NCI-H1105 (cell line): ENCODE measurements at places on chromosomes 6 and 20.

DNA sequence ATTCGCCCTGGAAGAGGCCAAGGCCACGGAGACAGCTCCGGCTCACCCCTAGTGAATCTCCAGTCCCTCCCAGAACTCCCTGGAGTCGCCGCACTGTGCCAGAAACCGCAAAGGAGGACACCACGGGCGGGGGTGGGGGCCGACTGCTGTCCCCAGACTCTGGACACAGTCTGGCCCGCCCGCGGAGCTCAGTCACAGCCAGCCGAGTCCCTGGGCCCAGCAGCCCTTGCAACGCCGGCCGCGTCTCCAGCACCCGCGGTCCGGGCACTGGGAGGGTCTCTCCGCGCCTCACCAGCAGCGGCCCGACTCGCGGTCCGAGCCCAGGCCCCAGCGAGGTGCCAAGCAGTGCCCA, 518 bp downstream of the PEX6 start:
- DNase-seq, result no peak

- no peak for DNase-seq
These were observed 25.1 kb downstream of the PRKN start for GRCh38 chr6:162702446-162702845.

DNA sequence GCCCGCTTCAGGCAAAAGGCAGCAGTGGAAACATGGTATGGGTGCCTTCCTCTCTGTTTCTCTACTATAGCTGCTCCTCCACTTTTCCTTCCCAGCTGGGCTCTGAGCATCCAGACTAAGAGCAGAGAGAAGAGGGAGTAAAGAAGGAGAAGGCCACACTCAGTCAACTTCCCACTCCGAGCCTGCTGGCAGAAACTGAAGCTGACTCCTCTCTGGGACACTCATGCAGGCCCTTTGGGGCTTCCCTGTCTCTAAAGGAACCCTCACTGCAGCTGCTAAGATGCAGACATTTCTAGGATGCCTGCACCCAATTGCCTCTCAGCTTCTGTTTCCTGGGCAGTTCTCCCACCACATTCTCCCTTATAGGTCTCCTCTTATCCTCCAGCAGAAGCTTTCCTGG, 88.9 kb downstream of the FRK start:
- no peak for DNase-seq

- no peak for DNase-seq
These were observed 1.7 kb downstream of the TULP1 start for GRCh38 chr6:35510916-35511561.

GRCh38 chr6:43699564-43700186, 12.1 kb upstream of the MRPS18A start:
- DNase-seq, result no peak

DNA sequence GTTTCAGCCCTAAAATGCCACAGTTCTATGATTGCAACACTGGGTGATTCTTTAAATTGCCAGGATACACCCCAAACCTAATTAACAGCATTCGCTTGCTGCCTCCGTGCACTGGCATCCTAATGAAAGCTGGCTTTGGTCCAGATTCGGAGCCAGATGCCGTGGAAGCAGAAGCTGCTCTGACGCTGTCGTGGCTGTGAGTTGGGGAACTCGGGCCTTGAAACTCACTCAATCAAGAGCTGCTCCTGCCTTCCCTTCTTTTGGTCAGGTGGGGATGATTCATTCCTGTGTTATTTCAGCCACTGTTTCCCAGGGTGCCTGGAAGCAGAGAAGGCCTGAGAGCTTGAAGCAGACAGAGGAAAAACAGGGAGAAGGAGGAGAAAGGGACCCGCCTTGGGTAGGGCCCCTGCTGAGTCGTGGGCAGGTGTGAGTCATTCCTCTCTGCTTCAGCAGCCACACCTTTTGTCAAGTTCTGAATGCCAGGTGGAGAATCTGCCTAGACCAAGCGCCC, 36.2 kb upstream of the DSP start:
- peak; percentile 92 for DNase-seq

DNA sequence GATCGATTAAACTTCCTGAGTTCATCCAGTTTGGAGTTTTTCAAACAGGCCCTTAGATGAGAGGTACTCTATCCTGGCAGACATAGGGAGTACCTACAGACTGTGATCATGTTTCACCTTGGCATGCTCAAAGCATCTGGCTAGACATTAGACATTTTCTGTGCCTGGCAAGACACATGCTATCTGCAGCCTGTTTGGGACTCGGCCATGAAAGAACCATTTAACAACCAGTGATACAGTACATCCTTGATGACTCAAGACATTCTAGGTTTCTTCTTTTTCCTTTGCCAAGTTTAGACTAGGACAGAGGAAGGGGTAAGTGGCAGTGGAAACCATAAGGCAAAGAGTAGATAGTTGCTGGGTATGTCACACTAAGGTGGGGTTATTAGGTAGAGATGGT, 15.4 kb upstream of the PAQR8 start:
- DNase-seq, result no peak

DNA sequence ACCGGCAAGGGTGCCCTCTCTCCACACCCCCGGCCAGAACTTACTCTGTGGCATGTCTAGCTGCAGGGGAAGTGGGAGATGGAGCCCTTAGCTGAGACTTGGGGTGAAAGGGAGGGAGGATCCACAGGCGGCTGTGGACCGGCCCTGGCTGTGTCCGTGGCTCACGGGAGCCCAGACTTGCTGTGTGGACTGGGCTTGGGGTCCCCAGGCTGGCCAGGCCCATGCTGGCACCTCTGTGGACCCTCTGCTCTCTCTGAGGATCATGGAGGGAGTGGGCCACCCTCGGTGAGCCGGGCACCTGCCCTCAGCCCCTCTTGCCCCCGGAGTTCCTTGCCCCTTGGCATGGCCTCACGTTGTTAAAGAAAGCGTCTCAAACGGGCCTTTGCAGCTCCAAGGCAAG, 8.9 kb upstream of the NTSR1 start:
- DNase-seq, result no peak

- no peak for DNase-seq
These were observed 12.4 kb upstream of the KIAA0408 start for GRCh38 chr6:127471379-127472255.

DNA sequence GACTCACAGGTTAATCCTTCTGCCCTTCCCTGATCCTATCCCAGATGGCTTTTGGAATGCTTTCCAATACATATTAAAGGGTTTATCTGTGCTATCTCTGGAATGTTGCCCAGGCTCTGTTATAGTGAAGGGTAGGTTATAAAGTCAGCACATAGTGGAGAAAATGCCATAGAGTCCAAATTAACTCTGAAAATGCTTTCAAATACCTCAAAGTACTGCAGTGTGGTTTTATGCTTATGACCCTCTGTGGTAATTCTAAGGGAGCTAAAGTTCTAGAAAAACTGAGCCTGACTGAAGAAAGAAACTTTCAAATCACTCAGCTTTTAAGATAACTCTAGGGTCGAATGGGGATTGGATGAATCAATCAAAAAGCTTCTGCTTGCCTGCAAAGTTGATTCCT, 159.8 kb downstream of the PLCB1 start:
- DNase-seq, result no peak

DNA sequence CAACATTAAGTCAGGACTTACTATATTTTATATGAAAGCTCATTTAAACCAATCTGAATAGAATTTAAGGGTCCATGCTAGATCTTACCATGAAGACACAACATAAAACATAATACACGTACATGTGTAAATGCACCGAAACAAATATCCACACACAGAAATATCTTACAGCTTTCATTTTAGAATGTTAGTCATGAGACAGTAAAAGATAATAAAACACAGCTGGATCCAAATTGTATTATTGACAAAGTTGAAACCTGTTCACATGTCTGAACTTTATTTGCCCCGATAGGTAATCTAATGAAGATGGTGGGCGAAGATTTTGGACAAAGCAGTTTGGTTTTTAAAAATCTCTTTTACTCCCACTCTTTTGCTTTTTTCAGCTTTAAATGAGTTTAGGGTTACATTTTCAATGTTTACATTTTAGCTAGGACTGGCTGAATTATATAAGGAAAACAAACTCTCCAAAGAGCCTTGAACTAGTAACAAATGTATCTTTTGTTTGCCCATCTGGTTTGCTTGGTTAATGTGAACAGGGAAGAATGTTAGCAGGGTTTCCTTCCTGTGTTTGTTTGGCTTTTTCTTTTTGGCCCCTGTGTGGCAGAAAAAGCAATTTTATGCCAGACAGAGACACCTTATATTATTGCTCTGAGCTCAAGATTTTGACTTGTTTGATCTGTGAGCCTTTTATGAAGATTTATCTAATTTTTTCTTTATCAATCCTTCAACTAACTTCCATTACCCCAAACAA, 5.1 kb upstream of the TMEM181 start:
- no peak for DNase-seq

DNA sequence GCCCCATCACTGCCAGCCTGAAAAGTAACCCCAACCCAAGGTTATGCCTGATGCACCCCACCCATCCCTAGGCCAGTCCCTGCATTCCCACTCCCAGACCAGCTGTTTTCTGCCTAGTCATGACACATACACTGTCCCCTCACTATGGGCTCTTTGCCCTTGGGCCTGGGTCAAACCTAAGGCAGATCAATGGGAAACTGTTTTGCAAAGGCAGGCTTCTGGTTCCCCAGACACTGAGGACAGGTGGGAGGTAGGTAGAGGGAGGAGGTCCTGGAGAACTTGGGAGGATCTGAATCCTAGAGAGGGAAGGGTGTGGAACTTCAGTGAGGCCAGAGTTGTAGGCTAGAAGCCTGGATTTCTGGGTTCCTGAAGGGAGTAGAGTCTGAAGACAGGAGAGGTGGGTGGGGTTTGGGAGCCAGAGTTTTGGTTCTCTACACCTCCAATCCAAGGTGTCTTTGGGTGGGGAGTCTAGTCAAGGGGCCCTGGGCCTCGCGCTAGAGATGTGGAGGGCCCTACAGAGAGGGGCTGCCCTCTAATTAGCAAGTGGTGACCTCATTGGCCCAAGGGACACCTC, 2.0 kb downstream of the CLIC1 start:
- DNase-seq, result no peak

GRCh38 chr20:63446216-63447024, 26.0 kb downstream of the KCNQ2 start:
- DNase-seq, result no peak

GRCh38 chr20:43569282-43569681, 10.5 kb downstream of the SGK2 start:
- no peak for DNase-seq

DNA sequence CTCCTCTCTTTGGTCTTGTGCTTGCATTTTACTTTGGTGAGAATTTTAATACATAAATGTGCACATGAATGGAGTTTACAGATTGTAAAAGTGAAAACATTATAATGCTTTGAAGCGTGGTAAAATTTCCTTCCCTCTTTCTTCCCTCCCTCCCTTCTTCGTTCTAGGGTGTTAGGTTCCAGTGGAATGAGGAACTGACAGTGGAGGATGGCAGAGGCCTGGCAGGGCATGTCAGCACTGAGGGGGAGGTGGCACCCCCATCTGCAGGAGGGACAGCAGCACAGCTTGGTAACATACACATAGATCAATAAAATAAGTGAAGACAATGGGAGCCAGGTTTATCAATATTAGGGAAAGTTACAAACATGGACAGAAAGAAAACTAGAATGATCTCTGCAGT, 47.5 kb downstream of the RNASET2 start:
- no peak for DNase-seq

DNA sequence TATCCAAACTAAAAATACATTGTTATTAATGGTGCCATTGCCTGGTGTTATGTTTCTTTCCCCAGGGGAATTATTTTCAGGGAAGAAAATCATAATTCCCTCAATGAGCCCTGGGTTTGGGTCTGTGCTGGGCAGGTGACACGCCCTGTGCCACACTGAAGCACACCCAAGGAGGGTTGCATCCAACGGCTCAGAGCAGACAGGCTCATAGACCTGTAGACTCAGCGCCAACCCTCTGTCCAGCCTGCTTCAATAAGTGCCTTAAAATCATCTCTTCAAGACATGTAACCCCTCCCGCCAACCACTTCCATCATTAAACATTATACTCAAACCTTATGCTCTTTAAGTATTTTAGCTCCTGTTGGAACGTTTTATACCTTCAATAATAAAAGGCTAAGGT, 225.3 kb upstream of the CDH4 start:
- peak; percentile 31 for DNase-seq

- DNase-seq, result no peak
These were observed 117.2 kb upstream of the THBS2 start for GRCh38 chr6:169370666-169371343.

- DNase-seq, result no peak
These were observed 179.1 kb downstream of the TFAP2C start for GRCh38 chr20:56808117-56808725.

GRCh38 chr6:92586236-92586977, 833.0 kb downstream of the EPHA7 start:
- DNase-seq, result no peak

DNA sequence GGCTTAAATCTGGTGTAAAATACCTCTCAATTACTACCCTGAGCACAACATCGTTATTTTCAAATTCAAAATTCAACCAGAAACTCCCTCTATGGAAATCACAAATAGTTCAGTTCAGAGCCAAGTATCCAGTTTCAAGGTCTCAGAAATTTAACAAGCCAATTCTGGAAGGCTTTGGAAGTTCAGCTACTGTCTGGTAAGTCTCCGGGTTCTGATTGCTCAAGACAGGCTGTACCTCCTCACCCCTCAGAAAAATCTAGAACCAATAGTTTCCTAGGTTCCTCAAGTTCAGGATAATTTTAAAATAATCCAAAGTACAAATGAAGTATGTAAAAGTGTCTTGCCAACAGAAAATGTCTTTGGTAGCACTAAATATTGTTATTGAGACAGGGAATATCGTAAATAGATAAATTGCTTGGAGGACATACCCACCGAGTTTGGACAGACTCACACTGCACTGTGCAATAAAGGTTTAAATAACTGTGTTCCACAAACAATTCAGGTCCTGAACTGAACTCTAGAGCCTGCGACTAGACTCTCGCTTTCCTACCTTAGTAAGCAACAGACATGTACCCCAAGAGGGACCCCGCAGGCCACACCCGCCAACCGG, 729 bp downstream of the ATG5 start:
- no peak for DNase-seq

- DNase-seq, result no peak
These were observed 270.4 kb downstream of the DOK5 start for GRCh38 chr20:54745780-54746179.

DNA sequence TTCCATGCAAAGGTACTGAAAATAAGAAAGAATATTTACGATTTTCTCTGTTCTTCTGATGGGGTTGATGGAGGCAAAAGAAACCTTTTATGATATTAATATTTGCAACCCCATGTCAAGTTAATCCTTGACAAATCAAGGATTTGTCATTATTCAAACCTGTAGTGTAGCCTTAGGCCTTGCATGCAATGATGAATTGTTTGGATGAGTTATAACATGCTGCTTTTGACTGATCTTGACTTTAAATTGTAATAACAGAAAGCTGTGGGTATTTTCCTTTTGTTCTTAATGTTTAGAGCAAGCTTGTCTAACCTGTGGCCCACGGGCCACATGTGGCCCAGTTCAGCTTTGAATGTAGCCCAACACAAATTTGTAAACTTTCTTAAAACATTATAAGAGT, 13.0 kb upstream of the BAG2 start:
- no peak for DNase-seq

DNA sequence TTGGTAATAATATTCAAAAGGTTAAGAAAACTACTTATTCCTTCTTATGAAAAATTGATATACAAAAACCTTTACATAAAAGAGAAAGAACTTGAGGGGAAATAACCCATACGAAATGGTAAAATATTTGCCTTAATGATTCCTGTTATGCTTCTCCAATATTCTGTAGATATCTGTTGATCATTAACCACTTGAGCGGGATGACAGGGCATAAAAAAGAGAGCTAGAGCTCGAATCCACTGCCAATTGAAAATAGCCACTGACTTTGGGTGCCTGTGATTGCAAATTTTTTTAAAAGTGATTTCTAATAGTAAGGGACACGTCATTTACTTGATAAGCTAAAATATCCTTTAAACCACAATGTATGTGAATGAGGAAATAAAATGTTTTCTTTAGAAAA, 188.1 kb downstream of the MOXD1 start:
- no peak for DNase-seq
